ENCODE measurements at places on chromosomes 12 and 14. TPM values are rescaled to one million over a fixed set of nuclear protein-coding genes. Genes with fewer than 3 reads are reported as not detected.

MGST1 gene
- 79.8 TPM for total RNA-seq

AQP5 gene
- not detected for total RNA-seq

ADAM20 gene
- total RNA-seq: 0.43 TPM

SLCO1B1 gene
- total RNA-seq: not detected

ZNF84 gene
- total RNA-seq: 15.3 TPM

TMEM229B gene
- total RNA-seq: 0.43 TPM

PPM1H gene
- total RNA-seq: 4.8 TPM

DNAI7 gene
- not detected for total RNA-seq

SRSF9 gene
- total RNA-seq: 163 TPM

CCDC177 gene
- total RNA-seq: not detected

TRHDE gene
- not detected for total RNA-seq

CDC42BPB gene
- total RNA-seq: 92.5 TPM

TPPP2 gene
- not detected for total RNA-seq

ARHGDIB gene
- 3.6 TPM for total RNA-seq

TRIP11 gene
- 31.3 TPM for total RNA-seq

NUDT14 gene
- total RNA-seq: 36.9 TPM

ACVRL1 gene
- 1.9 TPM for total RNA-seq

ZNF839 gene
- 9.2 TPM for total RNA-seq

CCDC60 gene
- total RNA-seq: 0.48 TPM

DAO gene
- not detected for total RNA-seq

ASCL4 gene
- not detected for total RNA-seq

FGD4 gene
- total RNA-seq: 31.1 TPM

LRRIQ1 gene
- 0.24 TPM for total RNA-seq

HOXC12 gene
- not detected for total RNA-seq

LPAR5 gene
- 2.3 TPM for total RNA-seq

LMNTD1 gene
- not detected for total RNA-seq

CCDC196 gene
- not detected for total RNA-seq

C14orf132 gene
- 0.21 TPM for total RNA-seq

PIANP gene
- total RNA-seq: not detected

MANSC1 gene
- total RNA-seq: 0.24 TPM

CLEC2A gene
- not detected for total RNA-seq

BRAP gene
- 21.9 TPM for total RNA-seq

ZNF219 gene
- 23.1 TPM for total RNA-seq

TAS2R7 gene
- not detected for total RNA-seq

KRT5 gene
- total RNA-seq: 7,035 TPM

RERGL gene
- not detected for total RNA-seq
